ENCODE measurements at places on chromosomes 5 and 9.

GRCh38 chr9:134440636-134441226 lies 114.5 kb downstream of the RXRA start:
- no peak for DNase-seq

DNA sequence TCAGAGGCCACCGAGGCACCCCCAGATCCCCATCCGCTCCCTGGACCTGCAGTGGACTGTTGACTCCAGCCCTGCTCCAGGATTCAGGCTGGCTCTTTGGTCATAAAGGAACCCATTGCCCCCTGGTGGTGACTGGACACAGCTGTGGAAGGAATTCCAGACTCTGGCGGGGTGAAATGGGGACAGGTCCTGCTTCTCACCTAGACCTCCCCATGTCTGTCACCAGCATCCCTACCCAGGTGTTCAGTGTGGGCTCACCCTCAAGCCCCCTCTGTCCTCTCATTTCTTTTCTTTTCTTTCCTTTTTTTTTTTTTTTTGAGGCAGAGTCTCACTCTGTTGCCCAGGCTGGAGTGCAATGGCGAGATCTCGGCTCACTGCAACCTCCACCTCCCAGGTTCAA lies 25.5 kb upstream of the STXBP1 start:
- DNase-seq: peak; percentile 74

DNA sequence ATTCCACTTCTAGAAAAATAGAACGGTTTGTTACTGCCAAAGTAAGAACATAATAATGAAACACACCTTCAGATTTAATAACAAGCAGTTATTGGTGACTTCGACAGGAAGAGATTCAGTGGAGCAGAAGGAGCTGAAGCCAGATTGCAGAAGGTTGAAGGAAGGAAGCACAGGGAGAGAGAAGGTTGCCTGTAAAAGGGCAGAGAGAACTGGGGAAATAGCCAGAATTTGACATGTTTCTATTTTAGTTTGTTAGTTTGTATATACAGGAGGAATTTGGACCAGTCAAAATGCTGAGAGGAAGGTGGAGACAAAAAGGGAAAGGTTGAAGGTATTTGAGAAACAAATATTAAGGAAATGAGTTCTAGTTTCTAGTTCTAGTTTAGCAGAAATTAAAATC lies 269.2 kb upstream of the ELAVL2 start:
- no peak for DNase-seq

GRCh38 chr9:137276473-137277328 lies 825 bp upstream of the TOR4A start:
- peak; percentile 52 for DNase-seq

GRCh38 chr9:98378206-98378780 lies 122.8 kb upstream of the TBC1D2 start:
- DNase-seq: peak; percentile 41

- no peak for DNase-seq
These were observed 295.5 kb upstream of the WWC1 start for GRCh38 chr5:167995844-167996425.

DNA sequence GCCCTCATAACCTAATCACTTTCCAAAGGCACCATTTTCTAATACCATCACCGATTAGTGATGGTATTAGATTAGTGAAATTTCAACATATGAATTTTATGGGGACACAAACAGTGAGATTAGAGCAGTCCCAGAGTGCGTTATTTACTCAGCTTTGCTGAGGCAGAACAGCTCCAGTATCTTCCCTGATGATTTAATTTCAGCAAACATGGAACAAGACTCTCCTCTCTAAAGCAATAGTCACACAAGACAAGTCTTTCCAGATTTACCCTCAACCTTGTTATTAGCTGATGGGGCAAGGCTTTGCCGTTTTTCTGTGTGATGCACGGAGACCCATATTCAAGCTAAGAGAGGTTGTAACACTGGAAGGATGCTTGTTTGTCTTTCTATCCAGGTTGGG lies 333.4 kb downstream of the FBXL7 start:
- no peak for DNase-seq

DNA sequence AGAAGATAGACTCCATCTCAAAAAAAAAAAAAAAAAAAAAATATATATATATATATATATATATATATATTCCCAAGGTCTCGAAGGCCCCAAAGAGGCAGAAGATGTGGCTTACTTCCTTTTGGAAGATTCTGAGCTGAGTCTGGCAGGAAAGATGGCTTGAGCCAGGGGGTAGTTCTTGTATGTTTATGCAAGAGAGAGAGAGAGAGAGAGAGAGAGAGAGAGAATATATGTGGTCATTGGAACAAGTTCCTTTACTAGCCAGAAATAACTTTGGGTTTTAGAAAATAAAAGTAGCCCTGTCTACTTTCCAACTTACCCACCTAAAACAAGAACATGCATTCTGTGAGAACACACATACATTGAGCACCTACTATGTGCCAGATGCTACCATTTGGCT lies 17.6 kb downstream of the NCS1 start:
- DNase-seq: peak; percentile 67

DNA sequence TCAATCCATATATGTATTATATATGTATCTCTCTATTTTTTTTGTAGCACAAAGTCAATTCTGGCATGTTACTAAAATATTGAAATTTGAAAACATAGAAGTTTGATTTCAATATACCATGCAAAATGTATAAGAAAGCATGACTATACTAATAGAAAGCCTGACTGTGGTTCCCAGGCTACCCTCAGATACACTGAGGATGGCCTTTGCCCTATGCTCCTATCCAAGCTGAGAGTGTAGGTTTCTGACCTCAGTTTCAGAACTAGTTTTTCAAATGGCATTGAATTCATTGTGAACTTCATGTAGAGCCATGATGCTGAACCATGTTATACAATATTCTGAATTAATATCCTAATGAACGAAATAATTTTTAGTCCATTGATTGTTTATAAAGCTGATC lies 220.4 kb upstream of the IZUMO3 start:
- no peak for DNase-seq

- no peak for DNase-seq
These were observed 76.7 kb downstream of the PDE4D start for GRCh38 chr5:59816654-59817300.

DNA sequence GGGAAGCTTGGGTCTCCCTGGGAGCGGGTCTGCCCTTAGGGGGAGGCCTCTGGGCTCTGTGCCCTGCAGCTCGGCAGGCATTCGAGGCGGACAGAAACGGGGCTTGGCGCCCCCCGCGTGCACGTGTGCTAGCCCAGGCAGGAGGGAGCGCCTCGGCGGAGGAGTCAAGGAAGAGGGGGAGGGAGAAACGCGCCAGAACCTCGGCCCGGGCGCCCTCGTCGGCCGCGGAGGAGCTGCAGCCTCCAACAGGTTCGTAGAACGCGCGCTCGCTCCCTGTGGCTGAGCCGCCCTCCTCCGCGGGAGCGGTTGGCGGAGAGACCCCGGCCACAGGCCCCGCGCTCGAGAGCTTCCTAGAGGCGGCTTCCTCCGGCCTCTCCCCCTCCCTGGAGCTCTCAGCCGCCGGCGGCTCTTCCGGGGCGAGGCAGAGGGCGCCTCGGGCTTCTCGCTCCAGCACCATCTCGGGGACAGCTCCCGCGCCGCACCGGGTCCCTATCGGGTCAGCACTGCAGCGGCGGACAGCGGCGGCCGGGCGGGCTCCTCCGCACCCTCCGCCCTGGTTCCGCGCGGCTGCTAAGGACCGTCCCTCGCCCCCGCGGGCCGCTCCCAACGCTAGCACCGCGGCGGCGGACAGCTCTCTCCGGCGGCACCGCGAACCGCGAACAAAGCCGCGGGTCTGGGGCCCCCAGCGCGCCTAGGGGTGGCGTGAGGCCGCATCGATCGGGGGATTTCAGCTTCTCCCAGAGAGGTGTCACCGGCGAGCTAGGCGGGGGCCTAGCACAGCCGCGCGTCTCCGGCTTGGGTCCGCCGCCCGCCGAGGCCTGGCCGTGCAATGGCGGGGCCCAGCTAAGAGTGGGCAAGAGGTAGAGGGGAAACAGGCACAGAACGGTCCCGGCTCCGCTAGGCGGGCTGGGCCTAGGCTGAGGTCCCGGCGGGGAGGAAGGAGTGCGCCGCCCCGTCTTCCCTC lies 74.6 kb upstream of the CPLX2 start:
- peak; percentile 81 for DNase-seq

- DNase-seq: peak; percentile 72
These were observed 100.7 kb downstream of the GAS1 start for GRCh38 chr9:86846656-86847055.

GRCh38 chr5:148385094-148385493 lies 1.3 kb downstream of the FBXO38 start:
- no peak for DNase-seq

- DNase-seq: no peak
These were observed 55.9 kb downstream of the TMEM215 start for GRCh38 chr9:32839013-32839885.

DNA sequence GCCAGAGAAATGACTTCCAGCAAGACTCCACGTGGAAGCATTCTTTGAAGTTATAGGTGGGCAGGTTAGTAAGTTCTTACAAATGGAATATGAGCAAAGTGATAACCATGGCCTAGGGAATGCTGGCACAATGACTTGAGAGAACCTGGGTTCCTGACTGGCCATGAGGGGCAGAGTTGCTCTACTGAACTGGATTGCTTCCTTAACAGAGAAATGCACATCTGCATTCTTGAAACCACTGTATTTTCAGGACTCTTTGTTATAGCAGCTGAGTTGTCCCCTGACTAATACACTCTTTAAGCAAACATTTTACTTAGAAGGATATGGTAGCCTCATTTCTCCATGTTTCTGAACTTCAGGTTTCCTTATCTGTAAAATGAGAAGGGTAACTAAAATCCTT lies 108.3 kb upstream of the GNA14 start:
- DNase-seq: no peak

DNA sequence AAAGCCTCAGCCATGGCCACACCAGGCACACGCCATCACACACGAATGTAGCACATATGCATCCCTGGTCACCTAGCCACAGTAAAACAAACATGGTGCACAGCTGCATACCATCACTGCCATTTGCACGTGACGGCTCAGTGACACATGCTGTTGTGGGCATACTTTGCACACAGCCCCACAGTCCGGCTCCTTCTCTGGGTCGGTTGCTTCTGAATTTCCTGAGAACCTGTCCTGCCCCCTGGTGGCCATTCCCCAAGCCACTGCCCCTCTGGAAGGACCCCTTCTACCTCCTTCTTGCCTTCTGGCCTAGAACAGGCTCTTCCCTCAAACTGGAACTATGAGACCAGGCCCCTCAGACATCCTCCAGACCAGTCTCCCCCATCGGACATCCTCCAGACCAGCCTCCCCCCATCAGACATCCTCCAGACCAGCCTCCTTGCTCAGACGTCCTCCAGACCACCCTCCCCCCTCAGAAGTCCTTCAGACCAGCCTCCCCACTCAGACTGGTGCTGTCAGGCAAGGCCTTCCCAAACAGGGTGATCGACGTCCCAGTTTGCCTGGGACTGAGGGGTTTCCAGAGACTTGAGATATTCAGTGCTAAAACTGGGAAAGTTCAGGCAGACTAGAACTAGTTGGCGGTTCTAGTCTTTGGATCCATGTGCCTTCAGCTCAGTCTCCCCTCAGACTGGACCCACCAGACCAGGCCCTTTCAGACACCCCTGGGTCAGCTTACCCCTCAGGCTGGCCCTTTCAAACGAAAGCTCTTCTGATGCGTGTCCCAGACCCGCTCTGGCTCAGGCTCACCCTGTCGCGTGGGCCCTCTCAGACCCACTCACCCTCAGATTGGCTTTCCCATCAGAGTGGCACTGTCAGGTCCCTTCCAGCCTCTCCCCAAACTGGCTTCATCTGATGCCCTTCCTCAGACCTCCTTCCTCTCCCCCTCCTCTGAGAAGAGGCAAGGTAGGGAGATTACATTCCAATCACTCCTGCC lies 24.3 kb upstream of the ENHO start:
- DNase-seq: peak; percentile 66

GRCh38 chr5:81397176-81397575 lies 3.2 kb upstream of the ACOT12 start:
- peak; percentile 43 for DNase-seq

GRCh38 chr9:2904242-2904930 lies 60.5 kb upstream of the PUM3 start:
- DNase-seq: no peak

DNA sequence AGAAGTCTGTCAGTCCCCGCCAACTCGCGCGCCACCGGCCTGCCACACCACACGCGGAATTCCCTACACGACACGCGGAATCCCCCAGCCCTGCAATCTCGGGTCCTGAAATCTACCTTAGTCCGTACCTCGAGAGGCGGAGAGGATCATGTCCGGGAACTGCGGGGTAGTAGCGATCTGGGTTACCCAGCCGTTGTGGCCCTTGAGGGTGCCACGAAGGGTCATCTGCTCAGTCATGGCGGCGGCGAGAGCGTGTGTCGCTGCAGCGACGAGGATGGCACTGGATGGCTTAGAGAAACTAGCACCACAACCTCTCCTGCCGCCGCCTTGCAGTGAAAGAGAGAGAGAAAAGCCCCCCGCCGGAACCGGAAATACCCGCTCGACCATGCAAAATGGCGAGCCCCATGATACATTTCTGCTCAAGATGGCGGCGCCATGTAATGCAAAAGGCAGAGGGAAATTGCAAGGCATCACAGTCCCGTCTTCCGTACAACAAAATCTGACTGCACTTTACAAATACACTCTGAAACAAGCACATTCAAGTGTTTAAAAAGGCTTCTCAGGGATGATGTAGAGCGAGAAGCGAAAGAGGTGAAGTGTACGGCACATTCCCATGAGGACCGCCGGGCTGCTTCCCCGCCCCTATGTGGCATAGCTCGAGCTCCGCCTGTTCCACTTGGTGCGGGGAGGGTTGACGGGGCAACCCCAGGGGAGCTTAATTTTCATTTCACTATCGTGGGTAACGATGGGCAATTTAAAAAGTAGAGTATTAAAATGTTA lies at the start of gene RACK1:
Gene RACK1, minus strand, starts transcription at position 343 of the 780 bp plus-strand sequence. Its CDS starts 106 bp downstream, at position 237.
- peak; percentile 91 for DNase-seq

GRCh38 chr5:55387865-55388264 lies 80.1 kb downstream of the MTREX start:
- no peak for DNase-seq

DNA sequence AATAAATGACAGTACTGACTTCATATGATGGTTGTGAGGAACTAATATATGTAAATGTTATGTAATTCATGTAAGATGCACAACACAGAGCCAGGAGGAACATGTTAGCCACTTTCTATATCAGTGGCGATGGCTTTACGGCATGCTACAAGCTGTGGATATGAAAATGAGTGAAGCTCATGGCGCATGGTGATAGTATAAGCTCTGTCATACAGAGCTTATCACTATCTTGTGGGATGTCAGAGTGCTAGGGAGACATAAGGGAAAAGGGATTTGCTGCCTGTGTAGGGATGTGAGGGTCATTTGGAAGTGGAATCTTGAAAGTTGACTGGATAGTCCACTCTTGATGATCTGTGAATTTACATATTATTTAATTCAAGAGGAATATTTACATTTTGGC lies 13.6 kb downstream of the CPEB4 start:
- DNase-seq: no peak

GRCh38 chr9:110146373-110146772 lies 61.6 kb downstream of the C9orf152 start:
- DNase-seq: peak; percentile 59

Measured in fibroblast of skin of abdomen (primary cell).